Hematopoietic multipotent progenitor cell (in vitro differentiated cells): ENCODE measurements at places on chromosomes 12 and 14. TPM values are rescaled to one million over a fixed set of nuclear protein-coding genes. Genes with fewer than 3 reads are reported as not detected.

- no peak for DNase-seq
Measured at GRCh38 chr12:26648066-26648465, 184.9 kb downstream of the ITPR2 start.

GRCh38 chr12:26044592-26044991 is 80.2 kb downstream of the BHLHE41 start:
- DNase-seq, result no peak

DNA sequence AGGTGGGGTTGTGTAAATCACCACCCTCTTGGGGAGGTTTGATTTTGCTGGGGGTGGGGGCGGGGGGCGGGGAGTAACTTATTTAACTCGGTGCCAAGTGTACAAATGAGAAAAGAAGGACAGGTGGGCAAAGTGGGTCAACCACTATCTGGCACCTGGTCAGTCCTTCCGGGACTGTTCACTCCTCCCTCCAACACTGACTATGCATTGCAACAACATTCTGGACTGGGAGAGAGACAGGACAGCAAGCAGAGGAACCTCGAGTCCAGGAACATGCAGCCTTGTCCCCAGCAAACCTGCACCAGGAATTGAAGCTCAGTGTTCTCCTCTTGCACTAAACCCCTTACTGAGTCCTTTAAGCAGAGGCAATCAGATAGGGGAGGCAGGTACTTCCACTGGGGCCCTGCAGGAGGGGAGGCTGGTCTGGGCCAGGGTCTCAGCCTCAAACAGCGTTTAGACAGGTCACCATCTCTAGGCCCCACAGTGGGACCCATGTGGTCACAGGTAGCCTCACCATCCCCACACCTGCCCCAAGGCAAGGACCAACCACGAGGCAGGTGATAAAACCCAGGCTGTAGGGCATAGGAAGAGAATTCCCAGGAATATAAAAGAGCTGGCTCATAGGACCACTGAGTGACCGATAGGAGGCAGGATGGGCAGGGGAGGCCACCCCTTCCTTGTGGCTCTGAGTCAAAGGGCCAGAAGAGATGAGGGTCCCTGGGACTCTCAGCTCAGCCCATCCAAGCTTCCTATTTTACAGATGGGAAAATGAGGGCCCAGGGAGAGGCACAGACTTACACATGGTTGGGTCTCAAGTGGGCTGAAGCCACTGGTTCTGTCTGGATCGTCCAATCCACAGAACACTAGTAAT is 9.8 kb downstream of the CCDC85C start:
- DNase-seq, result no peak

- no peak for DNase-seq
Measured at GRCh38 chr12:78361683-78362082, 502.9 kb upstream of the SYT1 start.

GRCh38 chr14:89466944-89467343 is 49.9 kb upstream of the FOXN3 start:
- DNase-seq, result no peak

- DNase-seq, result no peak
Measured at GRCh38 chr14:65424531-65424930, 12.0 kb downstream of the FUT8 start.

DNA sequence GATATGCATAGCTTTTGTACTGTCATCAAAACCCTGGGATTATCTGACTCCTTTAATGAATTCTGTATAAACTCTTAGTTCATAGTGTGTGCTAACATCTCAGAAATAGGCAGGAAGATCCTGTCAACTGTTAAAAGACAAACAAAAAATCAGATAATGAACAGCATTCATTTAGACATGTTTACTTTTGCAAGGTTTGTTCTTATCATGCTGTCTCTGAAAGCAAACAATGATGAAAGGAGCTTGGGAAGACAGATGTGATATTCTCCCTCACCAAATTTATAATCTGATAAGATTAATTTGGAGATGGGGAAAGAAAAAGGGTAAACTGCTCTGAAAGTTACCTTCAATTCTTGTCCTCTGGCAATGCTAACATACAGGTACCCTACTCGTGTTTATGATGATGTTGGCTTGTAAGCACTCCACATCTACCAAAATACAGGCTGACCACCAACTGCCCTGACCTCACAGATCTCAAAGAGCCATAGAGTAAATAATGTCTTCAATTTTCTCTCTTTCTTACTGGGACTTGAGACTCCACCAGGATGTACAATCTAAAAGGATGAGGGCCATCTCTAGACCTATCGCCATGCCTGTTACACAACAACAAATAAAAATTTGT is 233.8 kb downstream of the SSPN start:
- no peak for DNase-seq

DNA sequence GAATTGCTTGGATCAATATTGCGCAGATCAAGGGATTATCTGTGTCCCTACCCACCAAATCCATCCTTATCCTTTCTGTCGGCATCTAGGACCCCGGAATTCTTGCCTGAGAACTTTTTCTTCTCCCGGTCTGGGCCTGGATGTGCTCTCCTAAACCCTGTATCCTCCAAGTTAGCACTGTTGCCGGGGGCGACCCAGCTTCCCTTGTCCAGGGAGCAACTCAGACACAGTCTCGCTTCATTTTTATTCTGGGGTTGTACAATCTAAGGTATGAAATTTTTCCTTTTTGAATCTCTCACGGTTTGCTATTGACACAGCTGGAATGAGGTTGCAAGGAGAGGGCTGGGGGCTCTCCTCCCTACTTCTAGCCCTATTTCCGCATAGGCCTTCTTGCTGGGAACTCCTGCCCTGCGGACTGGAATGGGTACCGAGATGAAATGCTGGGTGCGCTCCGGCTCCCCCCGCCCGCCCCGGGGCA is 403 bp upstream of the PNP start:
- DNase-seq, result no peak

- DNase-seq, result no peak
Measured at GRCh38 chr14:93937519-93937918, 10.4 kb downstream of the FAM181A start.

GRCh38 chr14:93073358-93073707 is 42.4 kb downstream of the ITPK1 start:
- no peak for DNase-seq

- DNase-seq, result no peak
Measured at GRCh38 chr14:35161231-35161630, 38.9 kb downstream of the PRORP start.

VDR gene
- total RNA-seq, result 1.1 TPM

CCDC175 gene
- total RNA-seq, result 0.54 TPM

ZNF385A gene
- 4.6 TPM for total RNA-seq
